Body of pancreas (tissue), 4 donors: ENCODE measurements at places on chromosomes 6 and 20. TPM values are rescaled to one million over a fixed set of nuclear protein-coding genes. Genes with fewer than 3 reads are reported as not detected.

DNA sequence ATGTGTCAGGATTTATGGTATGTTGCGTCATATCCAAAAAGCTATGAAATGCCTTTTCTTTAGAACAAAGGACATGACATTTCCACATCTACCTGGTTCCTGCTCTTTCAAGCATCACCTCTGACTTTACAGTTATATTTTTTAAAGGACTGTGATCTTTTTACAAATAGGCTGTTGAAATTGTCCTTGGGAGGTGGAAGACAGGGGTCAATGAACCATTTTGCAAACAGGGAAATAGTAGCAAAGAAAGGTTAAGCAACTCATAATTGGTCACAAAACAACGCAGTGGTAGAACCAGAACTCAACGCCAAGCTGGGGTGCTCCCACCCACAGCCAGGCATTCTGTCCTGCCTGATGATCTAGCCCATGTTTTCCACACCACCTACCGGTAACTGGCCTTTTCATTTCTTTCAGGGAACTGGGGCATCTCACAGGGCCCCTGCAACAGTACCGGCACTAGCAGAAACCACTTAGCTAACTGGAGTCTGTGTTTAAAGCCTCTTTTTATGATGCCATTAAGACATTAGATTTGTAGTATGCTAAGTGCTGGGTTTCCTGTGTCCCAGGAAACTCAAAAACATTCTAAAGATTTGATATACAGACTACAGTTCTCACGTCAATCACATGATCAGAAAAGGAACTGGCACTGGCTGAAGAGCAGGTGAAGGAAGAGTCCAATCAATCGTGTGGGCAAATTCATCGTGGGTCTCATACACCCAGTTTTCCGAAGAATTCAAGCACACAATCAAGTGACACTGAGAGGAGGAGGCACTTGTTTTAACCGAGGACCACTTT lies 13.9 kb downstream of the ZNF217 start:
- peaks cover 60% of the 10 kb centered on the region for H3K4me1 ChIP-seq
- H3K27me3 ChIP-seq: no peaks in the 10 kb centered on the region
- peaks cover 30% of the 10 kb centered on the region for H3K36me3 ChIP-seq
- peak overlapping the region; percentile 76 for H3K27ac ChIP-seq

- H3K4me3 ChIP-seq: no peak overlapping the region
- DNase-seq: no peak
- no peaks in the 10 kb centered on the region for H3K4me1 ChIP-seq
- H3K36me3 ChIP-seq: no peaks in the 10 kb centered on the region
- H3K27ac ChIP-seq: no peak overlapping the region
Measured at GRCh38 chr6:155424181-155424580, 31.5 kb downstream of the NOX3 start.

CD109 gene
- 2.6 TPM for total RNA-seq

OR2J2 gene
- not detected for total RNA-seq

GRCh38 chr6:132401618-132402285 lies 477 bp upstream of the MOXD1 start:
- no peak overlapping the region for H3K27ac ChIP-seq
- H3K36me3 ChIP-seq: no peaks in the 10 kb centered on the region
- no peak overlapping the region for H3K4me3 ChIP-seq
- H3K27me3 ChIP-seq: peaks cover 8% of the 10 kb centered on the region

DNA sequence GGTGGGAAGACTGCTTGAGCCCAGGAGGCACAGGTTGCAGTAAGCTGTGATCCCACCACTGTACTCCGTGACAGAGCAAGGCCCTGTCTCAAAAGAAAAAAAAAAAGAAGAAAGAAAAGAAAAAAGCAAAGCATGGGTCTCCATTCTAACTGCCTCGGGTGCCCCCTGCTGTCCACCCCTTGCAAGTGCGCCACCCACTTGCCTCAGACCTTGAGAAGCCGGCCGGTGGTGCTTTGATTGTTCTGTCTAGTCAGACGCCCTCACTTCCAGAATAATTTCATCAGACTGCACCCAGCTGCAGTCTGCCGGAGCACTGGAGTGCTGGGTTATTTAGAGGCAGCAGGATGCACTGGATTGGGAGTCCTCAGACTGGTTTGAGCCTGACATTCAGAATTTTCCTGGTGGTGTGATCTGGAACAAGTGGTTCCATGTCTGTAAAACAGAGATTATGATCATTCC lies 17.6 kb upstream of the TM9SF4 start:
- no peak overlapping the region for H3K4me3 ChIP-seq
- no peak overlapping the region for H3K27ac ChIP-seq
- peak; percentile 81 for DNase-seq
- H3K27me3 ChIP-seq: no peaks in the 10 kb centered on the region
- H3K4me1 ChIP-seq: no peaks in the 10 kb centered on the region

DNA sequence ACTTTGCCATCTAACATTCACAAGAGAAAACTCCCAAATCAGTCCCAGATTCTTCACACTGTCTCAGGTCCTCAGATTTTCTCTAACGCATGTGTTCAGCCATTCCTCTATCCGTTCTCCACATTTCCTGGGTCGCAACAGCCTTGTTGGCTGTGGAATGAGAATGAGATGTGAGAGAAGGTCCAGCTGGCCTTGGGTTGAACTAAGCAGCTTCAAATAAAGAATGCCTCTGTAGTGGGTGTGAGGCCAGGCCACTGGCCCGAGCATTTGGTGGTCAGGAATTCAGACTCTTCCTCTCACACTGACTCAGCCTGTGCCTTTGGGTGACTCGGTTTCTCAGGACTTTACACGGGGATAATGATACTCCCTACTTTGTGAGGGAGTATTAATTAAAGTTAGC lies 73.8 kb upstream of the CCN6 start:
- no peaks in the 10 kb centered on the region for H3K36me3 ChIP-seq
- H3K27ac ChIP-seq: no peak overlapping the region
- no peaks in the 10 kb centered on the region for H3K4me1 ChIP-seq
- no peak for DNase-seq
- H3K4me3 ChIP-seq: no peak overlapping the region
- H3K27me3 ChIP-seq: no peaks in the 10 kb centered on the region

- no peak overlapping the region for H3K27ac ChIP-seq
- H3K36me3 ChIP-seq: no peaks in the 10 kb centered on the region
- H3K4me1 ChIP-seq: no peaks in the 10 kb centered on the region
- H3K4me3 ChIP-seq: no peak overlapping the region
Measured at GRCh38 chr6:105459864-105460263, 57.0 kb upstream of the PREP start.

DNA sequence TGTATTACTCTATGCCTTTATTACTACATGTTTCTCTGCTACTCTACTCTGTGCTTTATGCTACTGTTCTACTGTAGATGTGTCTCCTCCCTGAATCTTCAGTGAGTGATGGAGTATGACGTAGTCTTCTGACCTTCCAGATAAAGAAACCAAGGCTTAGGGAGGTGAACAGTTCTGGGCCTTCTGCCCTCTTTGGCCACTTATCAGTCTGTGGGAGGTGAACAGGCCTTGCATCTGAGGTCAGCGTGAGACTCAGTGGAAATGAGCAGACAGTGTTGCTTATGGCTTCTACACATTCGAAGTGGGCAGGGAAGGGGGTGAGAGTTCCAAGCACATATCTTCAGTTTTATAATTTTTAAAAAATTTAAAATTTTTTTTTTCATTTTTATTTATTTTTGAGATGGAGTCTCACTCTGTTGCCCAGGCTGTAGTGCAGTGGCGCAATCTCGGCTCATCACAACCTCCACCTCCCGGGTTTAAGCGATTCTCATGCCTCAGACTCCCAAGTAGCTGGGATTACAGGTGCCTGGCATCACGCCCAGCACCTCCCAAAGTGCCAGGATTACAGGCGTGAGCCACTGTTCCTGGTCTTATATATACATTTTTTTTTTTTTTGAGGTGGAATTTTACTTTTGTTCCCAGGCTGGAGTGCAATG lies 24.2 kb downstream of the MYBL2 start:
- no peak overlapping the region for H3K4me3 ChIP-seq
- H3K4me1 ChIP-seq: no peaks in the 10 kb centered on the region
- no peaks in the 10 kb centered on the region for H3K27me3 ChIP-seq
- H3K27ac ChIP-seq: no peak overlapping the region
- no peak for DNase-seq
